GM03348 (cell line): ENCODE measurements at places on chromosomes 2 and 18.

- peak; percentile 15 for DNase-seq
Observed at GRCh38 chr2:196551014-196551413, 88.5 kb upstream of the CCDC150 start.

DNA sequence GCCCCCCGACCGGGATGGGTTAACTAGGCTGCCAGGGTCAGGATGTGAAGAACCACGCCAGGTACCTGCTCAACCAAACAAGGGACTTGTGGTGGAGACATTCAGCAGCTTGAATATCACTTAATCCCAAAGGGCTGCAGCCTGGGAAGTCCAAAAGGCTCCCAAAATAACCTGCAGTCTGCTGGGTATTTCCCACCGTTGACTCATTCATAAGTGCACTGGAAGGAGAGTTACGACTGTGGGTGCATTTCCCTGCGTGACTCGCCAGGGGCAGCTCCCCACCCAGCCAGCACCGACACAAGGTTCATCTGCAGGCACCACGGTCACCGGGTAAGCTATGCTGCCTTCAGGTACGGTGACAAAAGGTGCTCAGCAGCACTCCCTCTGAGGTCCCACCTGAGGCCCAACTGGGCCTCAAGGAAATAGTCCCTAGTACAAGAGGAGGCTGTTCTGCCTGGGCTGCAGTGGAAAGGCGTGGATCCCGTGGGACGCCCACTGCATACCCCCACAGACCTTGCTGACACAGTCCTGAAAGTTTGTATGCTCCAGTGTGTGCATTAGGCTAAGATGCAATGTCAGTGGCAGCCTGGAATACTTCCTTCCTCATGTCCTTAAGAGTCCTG, 86.5 kb downstream of the UXS1 start:
- DNase-seq = peak; percentile 57

GRCh38 chr2:45134014-45134413, 124.8 kb upstream of the SIX2 start:
- DNase-seq = no peak

DNA sequence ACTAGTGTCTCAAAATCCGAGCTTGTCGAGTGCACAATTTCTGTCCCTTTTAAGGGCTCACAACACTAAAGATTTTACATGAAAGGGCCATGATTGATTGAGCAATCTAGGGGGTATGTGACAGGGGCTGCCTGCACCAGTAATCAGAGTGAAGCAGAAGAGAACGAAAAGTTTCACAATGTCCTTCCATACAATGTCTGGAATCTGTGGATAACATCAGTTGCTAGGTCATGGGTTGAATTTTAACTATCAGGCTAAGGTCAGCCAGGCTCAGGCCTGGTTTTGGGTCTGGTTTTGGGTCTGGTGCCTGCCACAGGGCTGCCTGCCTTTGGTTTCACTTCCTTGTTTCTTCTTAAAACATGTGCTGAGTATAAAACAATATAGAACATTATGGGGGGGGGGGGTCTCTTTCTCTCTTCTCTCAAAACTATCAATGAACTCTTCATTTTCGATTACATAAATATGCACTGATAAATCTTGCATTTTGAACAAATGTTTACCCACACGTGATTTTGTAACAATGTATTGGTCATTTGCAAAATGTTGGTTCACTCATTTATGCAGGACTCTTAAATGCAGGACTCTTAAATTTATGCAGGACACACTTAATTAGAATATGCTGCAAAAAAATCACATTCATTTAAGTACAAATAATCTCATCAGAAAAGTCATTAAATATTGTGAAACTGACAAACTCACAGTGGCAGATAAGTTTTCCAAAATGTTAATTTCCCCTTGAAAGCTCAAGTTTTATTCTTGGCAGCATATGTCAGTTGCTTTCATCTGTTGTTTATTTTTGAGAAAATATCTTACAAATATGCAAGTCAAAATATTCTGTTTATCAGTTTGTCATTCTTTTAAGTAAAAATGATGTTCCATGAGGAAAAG, 290.5 kb upstream of the KYNU start:
- no peak for DNase-seq

DNA sequence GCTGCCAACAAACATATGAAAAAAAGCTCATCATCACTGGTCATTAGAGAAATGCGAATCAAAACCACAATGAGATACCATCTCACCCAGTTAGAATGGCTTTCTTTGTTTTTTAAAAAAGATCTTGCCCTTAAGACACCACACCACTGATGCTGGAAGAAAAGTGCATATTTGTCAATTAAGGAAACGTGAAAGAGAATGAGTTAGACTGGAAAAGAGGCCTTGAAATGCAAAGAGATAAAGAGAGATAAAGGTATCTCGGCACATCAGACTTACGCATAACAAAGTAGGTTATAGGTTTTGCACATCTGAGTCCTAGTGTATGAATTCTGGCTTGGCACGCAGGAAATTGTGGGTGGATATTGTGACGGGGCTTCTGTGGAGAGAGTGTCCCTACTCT, 149.5 kb downstream of the MTX2 start:
- DNase-seq = no peak

DNA sequence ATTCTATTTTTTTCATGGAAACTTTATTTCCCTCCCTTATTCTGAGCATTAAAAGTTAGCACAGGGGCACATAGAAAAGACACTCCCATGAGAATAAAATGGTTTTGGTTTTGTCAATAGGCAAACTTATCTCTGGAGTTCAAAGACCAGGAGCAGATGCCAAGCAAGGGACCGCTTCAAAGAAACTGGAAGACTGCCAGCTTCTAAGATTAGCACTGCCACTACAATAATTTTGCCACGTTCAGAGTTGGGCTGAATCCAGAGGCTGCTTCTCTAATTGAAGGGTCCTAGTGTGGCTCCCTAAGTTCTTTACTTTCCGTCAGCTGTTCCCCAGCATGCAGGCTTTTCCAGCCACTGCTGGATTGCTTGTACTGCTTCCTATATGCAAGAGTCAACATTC, 681.0 kb upstream of the GCFC2 start:
- no peak for DNase-seq

DNA sequence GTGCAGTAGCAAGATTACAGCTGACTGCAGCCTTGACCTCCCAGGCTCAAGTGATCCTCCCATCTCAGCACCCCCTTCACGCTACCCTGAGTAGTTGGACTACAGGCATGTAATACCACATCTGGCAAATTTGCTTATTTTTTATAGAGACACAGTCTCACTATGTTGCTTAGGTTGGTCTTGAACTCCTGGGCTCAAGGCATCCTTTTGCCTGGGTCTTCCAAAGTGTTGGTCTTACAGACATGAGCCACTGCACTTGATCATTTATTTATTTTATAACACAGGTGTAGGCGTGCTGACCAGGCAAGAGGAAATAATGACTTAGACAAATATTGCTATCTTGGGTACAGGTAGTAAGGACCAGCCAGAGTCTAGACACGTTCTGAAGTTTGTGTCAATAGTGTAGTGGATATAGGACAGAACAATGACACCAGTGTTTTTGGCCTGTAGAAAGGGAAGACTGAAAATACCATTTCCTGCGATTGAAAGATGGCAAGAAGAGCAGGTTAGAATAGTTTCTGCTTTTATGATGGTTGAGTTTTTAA, 71.0 kb upstream of the THUMPD2 start:
- no peak for DNase-seq

- no peak for DNase-seq
Observed at GRCh38 chr2:188787658-188788240, 186.4 kb upstream of the COL3A1 start.

DNA sequence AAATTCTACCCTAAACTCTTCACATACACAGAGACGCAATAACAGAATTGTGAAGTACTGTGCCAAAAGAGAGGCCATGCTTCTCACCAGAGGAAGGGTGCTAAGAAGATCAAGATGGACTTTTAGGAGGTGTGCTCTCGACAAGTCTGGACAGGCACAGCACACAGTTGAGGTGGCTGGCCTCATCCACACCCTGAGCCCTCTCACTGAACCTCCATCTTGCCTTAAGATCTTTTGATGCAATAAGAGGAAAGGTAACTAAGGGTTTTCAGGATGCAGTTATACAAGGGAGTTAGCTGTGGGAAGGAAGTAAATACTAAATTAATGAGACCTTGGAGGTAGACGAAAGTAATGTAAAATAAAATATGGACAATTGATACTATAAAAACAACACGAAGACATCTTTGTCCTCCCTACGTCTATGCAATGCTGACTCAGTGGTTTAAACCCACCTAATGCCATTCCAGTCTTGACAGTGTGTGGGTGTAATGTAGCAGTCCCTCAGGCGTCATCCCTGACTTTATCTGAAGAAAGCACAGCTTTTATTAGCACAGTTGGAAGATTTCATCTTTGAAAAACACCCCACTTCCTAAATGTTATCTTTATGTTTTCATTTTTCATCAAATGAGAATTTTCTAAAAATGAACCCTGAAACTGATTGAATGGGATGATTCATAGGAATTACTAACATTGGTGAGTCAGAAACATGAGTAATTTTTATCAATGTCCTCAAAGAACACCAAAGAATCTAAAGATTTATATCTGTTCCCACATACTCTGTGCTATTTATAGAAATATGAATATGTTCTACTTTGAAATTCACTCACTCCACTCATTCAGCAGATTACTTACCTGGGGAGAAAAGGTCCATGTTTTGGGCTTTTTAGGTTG, 34.0 kb upstream of the MALL start:
- DNase-seq = peak; percentile 33

- peak; percentile 75 for DNase-seq
Observed at GRCh38 chr2:238462782-238463396, 36.2 kb downstream of the ASB1 start.
